Thyroid gland (tissue), 4 donors: ENCODE measurements at places on chromosomes 5 and 9.
A peak's percentile ranks its signal among the peaks of the same experiment; 100 is the strongest.

DNA sequence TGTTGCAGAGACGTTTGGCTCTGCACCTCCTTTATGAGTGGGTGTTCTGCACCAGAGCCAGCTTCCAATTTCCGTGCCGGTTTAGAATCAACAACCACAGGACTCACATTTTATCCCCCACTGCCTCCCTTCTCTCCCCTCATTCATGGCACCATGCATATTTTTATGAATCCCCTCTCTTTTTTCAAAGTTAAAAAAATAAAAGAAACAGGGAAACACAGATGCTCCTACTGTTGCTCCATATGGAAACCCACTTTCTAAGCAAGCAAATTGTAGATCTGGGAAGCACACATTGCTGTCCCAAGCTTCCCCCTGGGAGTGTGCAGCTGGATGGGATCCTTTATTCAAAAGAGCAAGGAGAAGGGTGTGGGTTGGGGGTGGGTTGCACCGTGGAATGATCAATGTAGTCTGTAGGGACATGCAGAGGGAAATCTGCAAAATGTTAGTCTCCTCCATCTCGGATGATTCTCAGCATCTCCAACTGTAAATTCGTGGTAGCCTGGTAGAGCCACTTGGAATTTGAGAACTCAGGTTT lies 410.0 kb upstream of the ADAMTSL1 start:
- H3K4me3 ChIP-seq = no peak overlapping the region
- H3K36me3 ChIP-seq = no peaks in the 10 kb centered on the region
- H3K4me1 ChIP-seq = no peaks in the 10 kb centered on the region
- no peaks in the 10 kb centered on the region for H3K27me3 ChIP-seq
- H3K27ac ChIP-seq = no peak overlapping the region

GRCh38 chr5:179732918-179733771 lies 523 bp downstream of the MAML1 start:
- peak overlapping the region; percentile 87 for H3K27ac ChIP-seq
- peaks cover 48% of the 10 kb centered on the region for H3K4me1 ChIP-seq

- no peaks in the 10 kb centered on the region for H3K4me1 ChIP-seq
- H3K4me3 ChIP-seq = no peak overlapping the region
- DNase-seq = no peak
- H3K36me3 ChIP-seq = no peaks in the 10 kb centered on the region
- no peaks in the 10 kb centered on the region for H3K27me3 ChIP-seq
Observed at GRCh38 chr5:117103703-117104102, 529.1 kb upstream of the SEMA6A start.

GRCh38 chr5:126888175-126888574 lies 111.2 kb downstream of the LMNB1 start:
- H3K36me3 ChIP-seq = no peaks in the 10 kb centered on the region
- H3K27me3 ChIP-seq = no peaks in the 10 kb centered on the region
- no peak overlapping the region for H3K27ac ChIP-seq
- no peak overlapping the region for H3K4me3 ChIP-seq
- H3K4me1 ChIP-seq = no peaks in the 10 kb centered on the region

GRCh38 chr9:3028535-3028934 lies 184.6 kb upstream of the PUM3 start:
- no peaks in the 10 kb centered on the region for H3K27me3 ChIP-seq
- H3K27ac ChIP-seq = no peak overlapping the region
- no peaks in the 10 kb centered on the region for H3K4me1 ChIP-seq
- no peak overlapping the region for H3K4me3 ChIP-seq
- DNase-seq = no peak
- no peaks in the 10 kb centered on the region for H3K36me3 ChIP-seq

GRCh38 chr5:132322266-132322665 lies 28.1 kb downstream of the SLC22A4 start:
- no peaks in the 10 kb centered on the region for H3K4me1 ChIP-seq
- no peaks in the 10 kb centered on the region for H3K36me3 ChIP-seq
- H3K27me3 ChIP-seq = no peaks in the 10 kb centered on the region
- no peak for DNase-seq
- no peak overlapping the region for H3K27ac ChIP-seq
- H3K4me3 ChIP-seq = no peak overlapping the region

DNA sequence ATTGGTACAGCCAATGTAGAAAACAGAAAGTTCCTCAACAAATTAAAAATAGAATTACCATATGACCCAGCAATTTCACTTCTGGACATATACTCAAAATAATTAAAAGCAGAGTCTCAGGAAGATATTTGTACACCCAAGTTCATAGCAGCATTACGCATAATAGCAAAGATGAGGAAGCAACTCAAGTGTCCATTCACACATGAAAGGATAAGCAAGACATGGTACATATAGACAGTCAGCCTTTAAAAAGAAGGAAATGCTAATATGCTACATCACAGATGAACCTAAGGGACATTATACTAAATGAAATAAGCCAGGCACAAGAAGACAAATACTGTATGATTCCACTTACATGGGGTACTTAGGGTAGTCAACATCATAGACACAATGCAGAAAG lies 76.7 kb downstream of the ANXA2R start:
- no peaks in the 10 kb centered on the region for H3K4me1 ChIP-seq
- no peaks in the 10 kb centered on the region for H3K36me3 ChIP-seq
- no peaks in the 10 kb centered on the region for H3K27me3 ChIP-seq
- H3K27ac ChIP-seq = no peak overlapping the region

DNA sequence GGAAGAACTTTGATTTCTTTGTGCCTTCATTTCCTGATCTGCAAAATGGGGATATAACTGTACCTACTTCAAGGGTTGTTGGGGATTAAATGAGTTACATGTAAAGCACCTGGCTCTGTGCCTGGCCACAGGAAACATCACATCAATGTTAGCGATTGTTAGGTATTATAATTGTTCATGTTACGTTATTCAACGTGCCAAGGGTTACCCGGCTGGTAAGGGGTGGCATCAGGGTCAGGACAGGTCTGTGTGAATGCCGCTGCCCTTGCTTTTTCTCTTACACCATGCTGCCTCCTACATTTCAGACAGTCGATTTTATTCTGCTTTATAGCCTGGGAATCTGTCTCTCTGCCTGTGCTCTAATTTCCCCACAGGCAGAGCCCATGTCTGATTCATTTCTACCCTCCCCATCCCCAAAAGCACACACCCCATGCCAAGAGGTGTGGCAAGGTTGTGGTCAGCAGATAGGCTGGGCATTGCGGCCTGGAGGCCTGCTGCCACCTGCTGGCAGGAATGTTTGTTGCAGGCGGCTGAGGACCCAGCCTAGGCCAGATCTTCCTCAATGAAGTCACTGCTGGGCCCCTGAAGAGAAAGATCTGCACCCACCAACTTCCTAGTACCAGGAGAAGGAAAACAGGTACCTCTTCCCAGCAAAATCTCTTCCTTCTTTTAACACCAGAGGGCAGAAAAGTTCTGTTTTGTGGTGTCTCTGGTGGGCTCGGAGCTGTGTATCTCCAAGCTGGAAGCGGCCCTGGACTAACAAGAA lies 5.3 kb downstream of the ANKS6 start:
- DNase-seq = peak; percentile 91
- H3K27ac ChIP-seq = peak overlapping the region; percentile 87
- H3K36me3 ChIP-seq = no peaks in the 10 kb centered on the region
- no peak overlapping the region for H3K4me3 ChIP-seq
- H3K27me3 ChIP-seq = no peaks in the 10 kb centered on the region

DNA sequence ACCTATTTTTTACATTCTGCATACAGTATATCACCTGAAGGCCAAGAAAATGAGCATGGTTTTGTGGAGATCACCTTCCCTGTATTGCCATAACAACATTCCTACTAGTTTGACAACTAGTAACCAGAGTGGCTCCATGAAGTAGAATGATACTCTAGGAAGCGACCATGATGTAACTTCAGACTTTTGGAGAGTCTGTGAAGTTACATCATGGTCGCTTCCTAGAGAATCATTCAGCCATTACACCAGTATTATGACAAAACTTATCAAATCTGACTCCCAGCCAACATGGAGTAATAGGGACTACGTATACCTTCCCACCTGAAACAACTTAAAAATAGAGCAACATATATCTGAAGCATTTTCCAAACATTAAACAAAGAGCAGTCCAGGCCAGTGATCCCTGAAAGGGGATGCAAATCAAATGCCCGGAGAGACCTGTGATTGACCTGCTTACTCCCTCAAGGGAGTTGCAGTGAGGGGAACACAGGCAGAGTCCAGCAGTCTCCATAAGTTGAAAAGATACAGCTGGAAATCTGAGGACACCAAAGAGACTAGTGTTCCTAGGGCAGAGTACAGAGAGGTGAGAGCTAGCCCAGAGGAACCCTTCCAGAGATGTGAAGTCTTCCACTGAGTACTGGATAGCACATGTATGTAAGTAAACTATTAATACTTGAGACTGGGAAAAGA lies 7.8 kb downstream of the ECM2 start:
- H3K4me1 ChIP-seq = no peaks in the 10 kb centered on the region
- H3K27ac ChIP-seq = no peak overlapping the region
- no peak overlapping the region for H3K4me3 ChIP-seq

GRCh38 chr5:169072233-169072632 lies 228.7 kb downstream of the SLIT3 start:
- H3K4me1 ChIP-seq = peaks cover 21% of the 10 kb centered on the region
- DNase-seq = no peak
- no peak overlapping the region for H3K27ac ChIP-seq
- H3K27me3 ChIP-seq = no peaks in the 10 kb centered on the region

DNA sequence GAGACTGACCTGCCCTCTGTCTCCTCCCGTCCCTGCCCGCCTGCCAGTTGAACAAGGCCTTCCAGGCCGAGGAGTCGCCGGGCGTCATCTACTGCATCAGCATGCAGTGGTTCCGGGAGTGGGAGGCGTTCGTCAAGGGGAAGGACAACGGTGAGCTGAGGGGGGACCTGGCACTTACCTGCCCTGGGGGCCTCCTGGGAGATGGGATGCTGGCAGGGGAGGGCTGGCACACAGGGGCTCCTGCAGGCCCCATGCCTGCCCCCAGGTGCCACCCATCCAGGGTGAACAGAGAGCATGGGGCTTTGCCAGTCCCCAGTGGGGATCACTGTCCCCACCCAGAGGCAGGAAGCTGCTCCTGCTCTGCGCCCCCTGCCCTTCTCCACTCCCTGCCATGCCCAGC lies 43.0 kb downstream of the USP20 start:
- no peaks in the 10 kb centered on the region for H3K4me1 ChIP-seq
- no peaks in the 10 kb centered on the region for H3K27me3 ChIP-seq
- no peak for DNase-seq
- H3K27ac ChIP-seq = no peak overlapping the region
- no peak overlapping the region for H3K4me3 ChIP-seq

GRCh38 chr9:81076131-81076530 lies 613.2 kb downstream of the TLE1 start:
- H3K27me3 ChIP-seq = no peaks in the 10 kb centered on the region
- H3K4me1 ChIP-seq = no peaks in the 10 kb centered on the region
- no peak overlapping the region for H3K4me3 ChIP-seq
- H3K27ac ChIP-seq = no peak overlapping the region

DNA sequence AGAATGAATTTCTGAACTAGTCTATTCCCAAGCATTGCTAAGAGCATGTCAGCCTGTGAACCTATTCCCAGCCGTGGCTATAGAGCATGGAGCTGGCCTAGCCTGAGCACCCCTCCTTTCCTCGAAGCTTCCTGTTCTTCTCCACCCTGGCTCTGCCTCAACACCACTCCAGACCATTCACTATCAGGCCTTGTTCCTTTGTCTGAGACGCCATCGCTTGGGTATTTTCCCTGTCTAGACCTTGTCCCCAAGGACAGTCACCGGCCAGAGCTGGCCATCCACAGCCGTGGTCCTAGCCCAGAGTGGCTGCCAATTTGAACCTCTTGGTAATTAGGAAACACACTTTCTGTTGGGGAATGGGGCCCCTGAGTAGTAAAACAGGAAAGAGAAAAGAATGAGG lies 105.8 kb downstream of the LIFR start:
- H3K4me1 ChIP-seq = no peaks in the 10 kb centered on the region
- no peak overlapping the region for H3K27ac ChIP-seq
- no peaks in the 10 kb centered on the region for H3K27me3 ChIP-seq
- no peak for DNase-seq
- no peaks in the 10 kb centered on the region for H3K36me3 ChIP-seq
- no peak overlapping the region for H3K4me3 ChIP-seq

DNA sequence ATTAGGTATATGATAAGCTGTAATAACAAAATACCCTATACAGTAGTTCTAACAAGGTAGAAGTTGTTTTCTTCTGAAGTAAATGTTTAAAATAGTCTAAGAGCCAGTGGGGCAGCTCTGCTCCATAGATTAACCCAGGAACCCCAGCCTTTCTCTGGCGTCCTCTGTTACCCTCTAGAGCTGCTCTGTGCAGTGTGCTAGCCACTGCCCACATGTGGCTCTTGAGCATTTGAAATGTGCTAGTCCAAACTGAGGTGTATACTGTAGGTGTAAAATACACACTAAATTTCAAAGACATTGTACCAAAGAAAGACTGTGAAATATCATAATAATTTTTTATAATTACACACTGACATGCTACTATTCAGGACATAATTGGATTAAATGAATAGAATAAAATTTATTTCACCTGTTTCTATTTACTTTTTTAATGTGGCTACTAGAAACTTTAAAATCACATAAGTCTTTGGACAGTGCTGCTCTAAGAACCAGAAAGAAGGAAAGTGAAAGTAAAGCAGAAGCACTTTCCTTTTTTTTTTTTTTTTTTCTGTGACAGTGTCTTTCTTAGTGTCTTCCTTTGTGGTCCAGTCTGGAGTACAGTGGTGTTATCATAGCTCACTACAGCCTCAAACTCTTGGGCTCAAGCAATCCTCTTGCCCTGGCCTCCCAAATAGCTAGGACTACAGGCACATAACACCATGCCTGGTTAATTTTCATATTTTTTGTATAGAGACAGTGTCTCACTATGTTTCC lies 39.3 kb downstream of the RAI14 start:
- no peak overlapping the region for H3K4me3 ChIP-seq
- no peak for DNase-seq
- H3K27ac ChIP-seq = no peak overlapping the region

DNA sequence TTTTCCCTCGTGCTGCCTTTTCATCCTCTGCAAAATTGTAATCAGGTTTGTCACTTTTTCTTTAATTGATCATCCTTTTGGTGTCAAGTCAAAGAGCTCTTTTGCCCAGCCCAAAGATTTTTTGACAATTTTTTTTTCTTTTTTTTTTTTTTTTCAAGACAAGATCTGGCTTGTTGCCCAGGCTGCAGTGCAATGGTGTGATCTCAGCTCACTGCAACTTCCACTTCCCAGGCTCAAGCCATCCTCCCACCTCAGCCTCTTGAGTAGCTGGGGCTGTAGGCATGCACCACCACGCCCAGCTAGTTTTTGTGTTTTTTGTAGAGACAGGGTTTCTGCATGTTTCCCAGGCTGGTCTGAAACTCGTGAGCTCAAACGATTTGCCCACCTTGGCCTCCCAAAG lies 36.7 kb downstream of the CDK7 start:
- H3K4me1 ChIP-seq = no peaks in the 10 kb centered on the region
- no peak overlapping the region for H3K4me3 ChIP-seq
- peak; percentile 85 for DNase-seq
- no peak overlapping the region for H3K27ac ChIP-seq
- peaks cover 16% of the 10 kb centered on the region for H3K36me3 ChIP-seq
- H3K27me3 ChIP-seq = no peaks in the 10 kb centered on the region

GRCh38 chr9:132857031-132857430 lies 21.1 kb downstream of the AK8 start:
- H3K36me3 ChIP-seq = no peaks in the 10 kb centered on the region
- DNase-seq = peak; percentile 44
- H3K4me3 ChIP-seq = no peak overlapping the region
- H3K27ac ChIP-seq = no peak overlapping the region
